ENCODE measurements at places on chromosomes 5 and 9.

DNA sequence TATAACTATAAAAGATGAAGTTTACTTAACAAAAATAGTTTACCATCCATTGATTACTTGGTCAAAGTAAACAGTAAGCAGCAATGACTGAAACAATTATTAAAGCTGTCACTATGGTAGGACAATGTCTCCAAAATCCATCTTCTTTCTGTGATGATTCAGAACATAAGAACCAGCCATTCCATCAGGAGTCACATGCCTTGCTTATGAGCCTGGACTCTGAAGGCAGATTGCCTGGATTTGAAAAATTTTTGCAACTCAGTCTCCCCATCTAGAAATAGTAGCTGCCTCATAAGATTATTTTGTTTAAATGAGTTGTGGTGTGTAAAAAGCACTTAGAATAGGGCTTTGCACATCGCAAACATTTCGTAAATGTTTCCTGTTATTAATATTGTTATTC lies 136.2 kb downstream of the LIFR start:
- no peak for DNase-seq

GRCh38 chr5:158953929-158954534 lies 145.7 kb downstream of the EBF1 start:
- no peak for DNase-seq

- DNase-seq, result no peak
Observed at GRCh38 chr9:116476935-116477381, 210.1 kb upstream of the TRIM32 start.

DNA sequence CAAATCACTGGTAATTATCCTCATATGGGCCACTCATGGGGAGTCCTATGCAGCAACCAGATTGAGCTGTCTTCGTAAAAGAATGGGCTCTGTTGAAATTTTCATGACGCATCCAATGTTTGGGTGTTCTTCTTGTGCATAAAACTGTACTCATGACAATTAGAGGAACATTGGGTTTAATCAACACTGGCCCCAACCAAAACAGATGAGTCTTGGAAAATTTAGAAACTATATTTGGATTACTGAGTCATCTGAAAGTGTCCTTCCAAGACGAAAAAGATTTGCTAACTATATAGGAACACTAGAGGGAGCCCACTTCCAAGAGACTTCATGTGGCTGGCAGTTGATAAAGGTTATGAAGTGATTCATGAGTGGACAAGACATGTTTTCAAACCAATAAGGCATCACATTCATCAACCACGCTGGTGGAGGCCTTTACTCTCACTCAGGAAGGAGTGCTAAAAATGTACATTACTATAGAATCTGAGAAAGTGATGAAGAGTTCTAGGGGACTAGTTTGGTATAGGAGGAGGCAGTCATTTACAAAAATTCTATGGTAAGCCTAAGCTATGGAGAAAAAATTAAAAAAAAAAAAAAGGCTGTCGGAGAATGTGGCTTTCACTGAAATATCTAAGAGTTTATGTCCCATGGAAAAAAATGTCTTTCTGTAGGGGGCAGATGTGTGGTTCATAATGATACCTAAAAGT lies 313.5 kb downstream of the PRDM9 start:
- no peak for DNase-seq

- no peak for DNase-seq
Observed at GRCh38 chr5:79890119-79890929, 100.7 kb downstream of the MTX3 start.

DNA sequence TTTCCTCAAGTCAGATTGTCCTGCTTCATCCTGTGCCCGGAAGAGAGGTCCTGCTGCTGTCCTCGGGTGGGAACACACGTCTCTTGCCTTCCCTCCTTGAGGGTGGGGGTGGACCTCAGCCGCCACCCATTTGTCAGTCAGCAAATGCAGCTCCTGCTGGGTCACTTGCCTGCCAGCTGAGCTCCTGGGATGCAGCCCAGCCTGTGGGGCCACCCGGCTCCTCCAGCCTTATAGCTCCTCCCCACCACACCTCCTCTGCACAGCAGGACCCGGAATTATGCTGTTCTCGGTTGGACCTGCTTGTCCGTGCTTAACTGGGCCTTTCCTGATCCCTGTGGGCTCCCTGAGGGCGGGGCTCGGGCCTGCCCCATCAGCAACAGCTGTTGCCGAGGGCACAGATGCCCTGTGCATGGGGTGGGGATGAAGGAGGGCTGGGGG lies 52.7 kb downstream of the RXRA start:
- no peak for DNase-seq

DNA sequence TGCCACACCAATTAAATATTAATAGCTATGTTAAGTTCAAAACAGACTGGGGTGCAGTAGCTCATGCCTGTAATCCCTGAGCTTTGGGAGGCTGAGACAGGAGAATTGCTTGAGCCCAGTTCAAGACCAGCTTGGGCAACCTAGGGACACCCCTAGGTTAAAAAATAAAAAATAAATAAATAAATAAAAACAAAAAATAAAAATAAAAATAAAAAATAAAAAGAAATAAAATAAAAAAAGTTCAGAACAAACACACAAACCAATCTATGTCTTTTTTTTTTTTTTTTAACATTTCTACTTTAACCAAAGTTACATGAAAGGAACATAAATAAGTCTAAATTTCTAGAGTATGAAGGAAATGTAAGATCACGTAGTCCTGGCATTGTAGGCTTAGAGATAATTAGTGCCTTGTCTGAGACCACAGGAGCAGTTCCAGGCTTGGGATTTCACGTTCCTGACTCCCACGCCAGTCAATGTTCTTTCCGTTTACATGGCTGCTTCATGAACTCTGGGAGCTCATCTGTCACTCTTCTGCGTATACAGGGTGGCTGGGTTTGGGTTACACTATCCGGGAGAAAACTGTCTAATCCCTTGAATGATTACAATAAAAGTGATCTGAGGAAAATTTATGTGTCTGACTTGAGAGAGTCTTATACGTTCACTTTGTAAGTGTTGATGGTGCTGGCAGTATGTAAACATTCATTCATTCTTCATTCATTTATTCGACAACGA lies 85.2 kb downstream of the KIAA1958 start:
- DNase-seq, result no peak

DNA sequence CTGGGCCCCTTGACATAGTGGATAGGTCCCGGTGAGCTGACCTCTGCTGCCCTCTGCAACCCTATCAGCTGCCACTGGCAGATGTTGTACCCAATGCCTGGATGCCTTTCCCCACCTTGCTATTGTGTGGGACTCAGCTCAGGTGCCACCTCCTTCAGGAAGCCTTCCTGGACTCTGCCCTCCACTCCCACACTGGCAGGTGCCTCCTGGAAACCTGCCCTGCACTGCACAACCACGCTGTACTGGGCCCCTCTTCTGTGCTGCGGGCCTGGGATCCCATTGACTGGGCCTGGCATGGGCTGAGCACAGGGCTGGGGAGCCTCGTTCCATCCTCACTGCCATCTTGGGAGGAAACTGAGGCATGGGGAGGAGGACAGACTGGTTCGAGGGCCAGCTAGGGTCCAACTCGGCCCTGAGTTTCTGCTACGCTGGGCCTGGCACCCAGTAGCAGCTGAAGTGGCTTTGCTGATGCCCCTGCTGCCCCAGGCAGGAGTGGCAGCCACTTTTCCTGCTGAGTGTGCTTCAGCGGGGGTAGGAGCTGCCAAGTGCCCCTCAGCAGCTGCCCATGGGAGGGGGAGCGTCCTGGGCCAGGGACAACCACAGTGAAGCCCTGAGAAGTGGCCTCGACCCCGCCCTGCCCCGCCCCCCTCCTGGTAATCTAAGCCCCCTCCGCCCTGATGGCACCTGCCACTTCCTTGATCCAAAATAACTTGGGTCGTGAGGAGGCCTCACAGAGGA lies 1.3 kb downstream of the AK1 start:
- no peak for DNase-seq

GRCh38 chr5:161572914-161573313 lies 26.4 kb upstream of the GABRB2 start:
- no peak for DNase-seq

DNA sequence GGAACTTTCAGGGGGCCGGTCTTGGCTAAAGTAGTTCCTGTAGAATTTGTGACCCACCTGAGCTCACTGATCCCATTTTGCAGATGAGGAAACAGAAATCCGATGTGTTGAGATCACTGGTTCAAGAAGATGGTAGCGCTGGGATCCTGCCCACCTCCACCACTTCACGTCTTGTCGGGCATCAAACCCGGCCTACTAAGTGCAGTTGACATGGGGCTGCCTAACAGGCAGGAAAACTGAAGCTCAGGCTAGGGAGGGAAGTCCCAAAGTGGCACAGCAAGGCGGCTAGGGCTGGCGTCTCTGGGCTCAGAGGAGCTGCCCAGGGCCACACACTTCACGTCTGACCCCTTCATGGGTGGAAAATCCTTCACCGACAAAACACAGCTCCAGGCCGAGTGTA lies 502 bp upstream of the ENG start:
- DNase-seq, result no peak

- DNase-seq, result no peak
Observed at GRCh38 chr9:97704345-97704677, 7.2 kb upstream of the XPA start.

GRCh38 chr5:6260846-6261245 lies 117.5 kb downstream of the MED10 start:
- DNase-seq, result no peak

DNA sequence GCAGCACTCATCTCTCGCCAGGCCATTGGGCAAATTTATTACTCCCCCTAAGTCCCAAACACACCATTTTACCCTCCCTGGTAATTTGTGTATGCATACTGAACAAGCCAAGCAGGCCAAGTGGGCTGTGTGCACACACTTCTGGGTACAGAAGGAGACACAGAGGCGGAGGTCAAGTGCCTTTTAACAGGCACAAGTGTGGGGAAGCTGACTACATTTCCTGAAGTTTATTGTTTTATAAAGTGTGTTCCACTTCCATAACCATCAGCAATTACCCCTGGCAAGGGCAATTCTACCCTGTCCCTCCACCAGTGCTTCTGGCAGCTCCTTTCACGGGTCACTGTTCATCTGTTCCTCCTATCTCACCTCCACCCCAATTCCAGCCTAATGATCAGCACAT lies 93.9 kb downstream of the SETX start:
- no peak for DNase-seq

GRCh38 chr9:79709743-79710674 lies 138.2 kb downstream of the TLE4 start:
- DNase-seq, result no peak

DNA sequence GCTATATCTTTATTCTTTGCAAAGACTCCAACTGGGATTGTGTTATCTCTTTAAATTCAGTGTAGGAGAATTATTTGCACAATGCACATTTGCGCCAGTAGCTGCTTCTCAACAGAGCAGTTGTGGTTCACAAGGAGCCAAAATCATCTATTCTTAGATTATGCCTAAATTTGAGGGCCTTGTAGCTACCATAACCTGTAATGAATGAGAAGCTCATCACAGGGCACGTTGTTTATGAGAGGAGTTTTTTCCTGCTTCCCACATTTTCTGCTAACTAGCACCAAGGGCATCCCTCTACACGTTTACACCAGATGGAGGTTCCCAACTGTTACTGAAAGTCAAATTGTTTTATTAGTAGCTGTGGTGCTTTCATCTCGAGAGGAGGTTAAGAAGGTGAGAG lies 322.4 kb downstream of the TMEM161B start:
- DNase-seq, result no peak

DNA sequence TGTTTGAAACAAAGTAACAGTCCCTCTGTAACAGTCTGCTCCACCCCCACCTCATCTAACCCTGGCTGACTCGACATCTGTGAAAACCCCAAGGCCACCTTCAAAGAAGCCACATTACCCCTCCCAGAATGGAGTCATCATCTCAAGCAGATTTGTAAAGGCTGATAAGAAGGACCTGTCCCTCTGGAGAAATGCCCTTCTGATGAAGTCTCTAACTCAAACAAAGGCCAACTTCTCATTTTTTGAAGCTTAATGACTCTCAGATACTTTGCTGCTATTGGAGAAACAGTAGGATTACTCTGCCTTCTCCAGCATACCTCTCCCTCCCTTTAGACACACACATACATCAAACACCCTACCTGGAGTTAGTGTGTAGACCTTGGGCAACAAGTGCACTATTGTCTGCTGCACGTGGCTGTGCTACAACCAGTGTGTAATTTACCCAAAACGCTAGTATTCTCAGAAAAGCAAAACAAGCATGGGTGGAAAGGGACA lies 5.3 kb upstream of the SUSD1 start:
- DNase-seq, result no peak

GRCh38 chr5:87322381-87322780 lies 54.7 kb downstream of the RASA1 start:
- DNase-seq, result no peak

- DNase-seq, result no peak
Observed at GRCh38 chr9:122382901-122383850, 12.4 kb downstream of the PTGS1 start.

DNA sequence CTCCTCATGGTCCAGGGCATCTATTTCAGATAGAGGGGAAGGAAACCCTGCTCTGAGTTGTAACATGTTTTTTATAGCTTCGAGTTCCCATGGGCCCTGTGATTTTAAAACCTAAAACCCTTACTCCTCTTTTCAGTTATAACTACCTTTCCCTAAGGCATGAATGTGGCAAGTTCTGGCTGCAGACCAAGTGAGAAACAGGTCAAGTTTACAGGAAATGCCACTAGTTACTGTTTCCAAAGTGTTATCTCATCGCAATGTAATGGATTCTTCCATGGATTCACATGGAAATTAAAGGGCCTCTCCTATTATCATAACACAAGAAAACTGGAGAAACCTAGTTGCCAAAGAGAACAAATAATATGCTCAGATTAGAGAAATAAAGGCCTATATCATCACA lies 574.5 kb upstream of the GRAMD2B start:
- DNase-seq, result no peak

- no peak for DNase-seq
Observed at GRCh38 chr5:125140855-125141254, 394.4 kb upstream of the ZNF608 start.

DNA sequence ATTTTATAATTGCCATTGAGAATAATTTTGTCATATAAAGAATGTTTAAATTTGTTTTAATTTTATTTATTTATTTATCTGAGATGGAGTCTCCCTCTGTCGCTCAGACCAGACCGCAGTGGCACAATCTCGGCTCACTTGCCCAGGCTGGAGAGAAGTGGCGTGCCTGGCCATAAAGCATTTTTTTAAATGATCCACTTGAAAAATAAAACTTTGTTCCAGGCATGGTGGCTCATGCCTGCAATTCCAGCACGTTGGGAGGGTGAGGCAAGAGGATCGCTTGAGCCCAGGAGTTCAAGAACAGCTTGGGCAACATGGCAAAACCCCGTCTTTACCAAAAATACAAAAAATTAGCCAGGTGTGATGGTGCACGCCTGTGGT lies 2.1 kb upstream of the SIT1 start:
- no peak for DNase-seq

DNA sequence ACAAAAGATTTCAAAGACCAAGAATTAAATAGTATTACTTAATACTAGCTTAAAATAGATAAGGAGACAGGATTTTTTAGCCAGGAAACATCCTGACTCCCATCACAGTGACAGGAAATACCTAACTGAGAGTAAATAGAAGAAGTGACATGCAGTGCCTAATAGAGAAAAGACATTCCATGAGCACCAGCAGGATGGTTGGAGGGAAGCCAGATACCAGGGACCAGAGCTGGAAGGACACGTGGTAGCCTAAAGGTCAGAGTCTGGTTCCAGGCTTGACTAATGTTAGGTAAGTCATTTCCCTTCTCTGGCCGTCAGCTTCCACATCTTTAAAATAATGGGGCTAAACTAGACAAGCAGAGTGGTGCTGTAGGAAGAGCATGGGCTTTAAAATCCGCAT lies 41.6 kb downstream of the CDK5RAP2 start:
- no peak for DNase-seq

- no peak for DNase-seq
Observed at GRCh38 chr5:165094782-165095181, 1589.4 kb downstream of the MAT2B start.
